Smooth muscle cell of the brain vasculature (primary cell): ENCODE measurements at places on chromosomes 11 and 22.

DNA sequence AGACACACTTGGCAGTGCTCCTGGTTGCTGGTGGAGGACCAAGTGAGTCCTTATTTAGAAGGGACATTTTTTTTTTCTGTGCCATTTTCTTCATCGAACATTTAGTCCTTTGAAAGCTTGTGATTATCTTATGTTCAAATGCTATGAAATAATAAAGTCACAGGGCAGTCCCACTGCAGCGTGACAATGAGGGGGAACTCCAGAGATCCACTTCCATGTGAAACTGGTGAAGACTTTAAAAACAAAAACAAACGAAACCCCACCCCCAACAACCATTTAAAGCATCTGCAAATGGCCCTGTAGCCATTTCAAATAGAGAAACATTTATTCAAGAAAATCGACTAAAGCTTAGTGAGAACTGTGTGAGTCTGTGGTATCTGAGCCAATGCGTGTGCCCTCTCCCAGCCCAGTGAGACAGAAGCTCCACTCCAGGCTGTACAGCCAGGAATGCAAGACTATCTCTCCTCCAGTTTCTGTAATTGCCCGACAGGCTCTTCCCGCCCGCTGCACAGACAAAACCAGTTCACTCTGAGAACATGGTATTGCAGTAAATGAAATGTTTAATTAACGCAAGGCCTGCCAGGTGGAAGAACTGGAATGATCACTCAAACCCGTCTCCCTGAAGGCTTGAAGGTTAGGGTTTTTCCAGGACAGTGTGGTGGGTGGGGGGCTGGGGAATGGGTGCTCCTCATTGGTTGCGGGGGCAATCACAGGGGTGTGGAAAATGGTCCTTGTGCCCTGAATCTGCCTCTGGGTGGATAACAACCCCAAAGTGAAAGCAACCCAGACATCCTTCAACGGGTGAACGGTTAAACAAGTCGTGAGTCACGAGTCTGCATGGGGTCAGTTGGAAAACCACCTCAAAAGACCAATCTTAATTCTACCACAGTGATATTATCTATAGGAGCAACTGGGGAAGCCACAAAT is 8.4 kb downstream of the KRTAP5-6 start:
- DNase-seq = no peak

GRCh38 chr22:46894081-46894671 is 131.7 kb downstream of the TBC1D22A start:
- no peak for DNase-seq

GRCh38 chr11:126978165-126978564 is 22.4 kb downstream of the KIRREL3 start:
- no peak for DNase-seq

- DNase-seq = peak; percentile 35
Observed at GRCh38 chr22:45200860-45201511, 37.3 kb downstream of the NUP50 start.

- DNase-seq = no peak
Observed at GRCh38 chr22:48257685-48258055, 1495.2 kb downstream of the TBC1D22A start.

- DNase-seq = no peak
Observed at GRCh38 chr22:33090836-33091235, 32.7 kb upstream of the SYN3 start.

DNA sequence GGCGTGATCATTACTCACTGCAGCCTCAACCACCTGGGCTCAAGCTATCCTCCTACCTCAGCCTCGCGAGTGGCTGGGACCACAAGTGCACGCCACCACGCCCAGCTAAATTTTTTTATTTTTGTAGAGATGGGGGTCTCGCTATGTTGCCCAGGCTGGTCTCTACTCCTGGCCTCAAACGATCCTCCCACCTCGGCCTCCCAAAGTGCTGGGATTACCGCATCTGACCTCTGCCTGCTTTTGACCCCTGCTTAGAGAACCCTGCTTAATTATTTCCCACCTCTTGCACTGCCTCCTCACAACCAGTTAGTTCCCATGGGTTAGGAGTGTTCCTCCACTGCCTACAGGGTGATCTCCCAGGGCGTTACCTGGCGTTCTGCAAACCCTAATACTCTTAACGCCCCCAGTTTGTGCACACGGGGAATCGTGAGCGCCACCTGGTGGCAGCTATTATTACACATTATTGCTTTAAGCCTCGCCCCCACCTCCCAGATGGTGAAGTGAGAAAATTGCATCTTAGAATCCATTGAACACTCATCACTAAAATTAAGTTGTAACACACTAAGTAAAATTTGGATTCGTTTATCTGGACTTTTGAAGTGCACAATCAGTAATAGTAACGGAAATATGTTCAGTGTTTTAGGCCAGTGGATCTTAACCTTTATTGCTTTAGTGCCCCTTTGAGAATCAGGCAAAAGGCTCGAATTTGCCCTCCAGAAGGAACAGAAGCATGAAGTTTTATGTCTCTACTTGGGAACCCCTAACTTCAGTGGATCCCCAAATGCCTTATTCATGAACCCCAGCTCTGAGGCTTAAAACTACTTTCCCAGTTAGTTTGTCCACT is 61.4 kb upstream of the ASPHD2 start:
- peak; percentile 7 for DNase-seq

DNA sequence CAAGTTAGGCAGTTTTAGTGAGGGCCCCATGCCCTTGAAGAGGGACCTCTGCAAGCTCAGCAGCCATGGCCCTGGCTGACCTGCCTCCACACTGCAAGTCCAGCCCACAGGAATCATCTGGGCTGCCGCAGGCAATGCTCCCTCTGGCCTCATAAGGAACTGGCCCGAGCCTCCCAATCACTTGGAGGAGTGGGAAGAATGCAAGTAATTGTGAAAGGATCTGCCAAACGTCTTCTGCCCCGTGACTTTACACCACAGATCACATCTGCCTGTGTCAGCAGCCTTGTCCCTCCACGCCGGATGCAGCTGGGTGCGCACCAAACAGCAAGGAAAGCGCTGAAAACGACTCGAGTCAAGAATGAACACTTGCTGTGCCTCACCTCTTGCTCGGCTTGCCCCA is 23.8 kb downstream of the OPCML start:
- DNase-seq = no peak

GRCh38 chr11:134026655-134027343 is 42.1 kb upstream of the JAM3 start:
- DNase-seq = no peak

DNA sequence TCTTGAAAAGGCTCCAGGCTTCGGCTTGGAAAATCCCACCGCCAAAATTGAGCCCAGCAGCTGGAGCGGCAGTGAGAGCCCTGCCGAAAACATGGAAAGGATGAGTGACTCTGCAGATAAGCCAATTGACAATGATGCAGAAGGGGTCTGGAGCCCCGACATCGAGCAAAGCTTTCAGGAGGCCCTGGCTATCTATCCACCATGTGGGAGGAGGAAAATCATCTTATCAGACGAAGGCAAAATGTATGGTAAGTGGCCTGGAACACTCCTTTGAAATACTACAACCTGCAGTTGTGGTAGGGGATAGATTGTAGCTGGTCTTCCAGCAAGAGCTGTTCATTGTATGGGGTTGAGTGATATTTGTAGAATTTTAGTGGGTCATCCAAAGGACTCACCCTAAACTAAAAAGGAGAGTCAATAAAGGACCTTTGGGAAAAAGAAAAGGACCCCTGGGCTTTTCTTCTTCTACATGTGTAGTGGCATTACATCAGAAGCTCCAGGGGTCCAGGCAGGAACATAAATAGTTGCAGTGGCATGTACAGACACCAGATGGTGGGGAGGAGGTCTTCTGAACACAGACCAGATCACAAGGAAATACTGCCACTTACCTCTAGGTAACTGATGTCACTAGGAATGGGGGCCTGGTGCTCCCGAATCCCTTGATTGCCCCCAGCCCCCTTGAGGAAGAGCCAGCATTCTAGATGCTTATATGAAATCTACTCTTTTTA is 90.1 kb downstream of the TEAD1 start:
- no peak for DNase-seq

GRCh38 chr11:118086913-118087768 is at the start of gene SMIM35:
SMIM35 (minus strand) TSS chr11:118086963; CDS start chr11:118086757, 206 bp downstream.
- DNase-seq = no peak

DNA sequence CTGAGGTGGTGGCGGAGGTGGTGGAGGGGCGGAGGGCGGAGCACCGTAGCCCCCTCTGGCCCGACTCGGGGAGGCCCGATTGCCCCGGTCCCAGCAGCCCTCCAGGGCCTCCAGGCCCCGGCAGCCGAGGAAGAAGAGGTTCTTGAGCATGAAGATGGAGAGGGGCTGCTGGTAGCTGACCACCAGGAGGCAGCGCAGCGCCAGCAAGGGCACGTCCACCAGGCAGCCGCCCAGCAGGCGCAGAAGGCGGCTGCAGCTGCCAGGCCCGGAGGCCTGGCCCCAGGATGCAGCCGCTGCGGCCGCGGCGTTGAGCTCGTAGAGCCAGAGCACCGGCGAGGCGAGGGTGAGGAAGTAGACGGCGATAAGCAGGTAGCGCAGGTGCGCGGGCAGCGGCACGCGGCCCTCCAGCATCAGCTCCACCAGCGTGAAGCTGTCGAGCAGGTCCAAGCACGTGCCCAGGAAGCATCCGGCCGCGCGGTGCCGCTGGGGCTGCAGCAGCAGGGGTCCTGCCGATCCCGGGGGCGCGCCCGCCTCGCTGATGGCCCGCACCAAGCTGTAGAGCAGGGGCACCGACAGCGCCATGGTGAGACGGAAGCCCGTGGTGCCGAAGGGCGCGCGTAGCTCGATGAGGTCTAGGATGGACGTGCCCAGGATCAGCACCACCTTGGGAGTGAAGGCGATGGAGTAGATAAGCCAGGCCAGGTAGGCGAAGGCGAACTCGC is 1.5 kb downstream of the TMEM121B start:
- no peak for DNase-seq

GRCh38 chr11:37727371-37727770 is 1129.3 kb upstream of the RAG2 start:
- no peak for DNase-seq
